ENCODE measurements at places on chromosomes 4 and X. TPM values are rescaled to one million over a fixed set of nuclear protein-coding genes. Genes with fewer than 3 reads are reported as not detected.

DNA sequence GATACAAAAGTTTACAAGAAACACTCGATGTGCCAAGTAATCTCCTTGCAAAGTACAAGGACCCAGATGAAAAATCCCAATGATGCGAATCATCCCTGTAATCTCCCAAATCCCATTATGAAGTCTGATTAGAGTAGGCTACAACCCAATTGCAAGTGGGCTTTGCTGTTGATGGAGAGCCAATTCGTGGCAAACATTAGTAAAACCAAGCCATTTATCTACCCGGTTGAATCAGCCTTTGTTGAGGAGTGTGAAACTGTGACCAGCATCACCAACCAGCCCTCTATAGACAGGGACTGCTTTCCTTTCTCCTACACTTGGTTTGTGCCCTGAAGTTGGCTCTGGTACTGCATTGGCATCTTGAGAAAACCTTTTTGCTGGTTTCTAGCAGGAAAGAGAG lies 1.2 kb upstream of the PRPS2 start:
- DNase-seq = no peak

DNA sequence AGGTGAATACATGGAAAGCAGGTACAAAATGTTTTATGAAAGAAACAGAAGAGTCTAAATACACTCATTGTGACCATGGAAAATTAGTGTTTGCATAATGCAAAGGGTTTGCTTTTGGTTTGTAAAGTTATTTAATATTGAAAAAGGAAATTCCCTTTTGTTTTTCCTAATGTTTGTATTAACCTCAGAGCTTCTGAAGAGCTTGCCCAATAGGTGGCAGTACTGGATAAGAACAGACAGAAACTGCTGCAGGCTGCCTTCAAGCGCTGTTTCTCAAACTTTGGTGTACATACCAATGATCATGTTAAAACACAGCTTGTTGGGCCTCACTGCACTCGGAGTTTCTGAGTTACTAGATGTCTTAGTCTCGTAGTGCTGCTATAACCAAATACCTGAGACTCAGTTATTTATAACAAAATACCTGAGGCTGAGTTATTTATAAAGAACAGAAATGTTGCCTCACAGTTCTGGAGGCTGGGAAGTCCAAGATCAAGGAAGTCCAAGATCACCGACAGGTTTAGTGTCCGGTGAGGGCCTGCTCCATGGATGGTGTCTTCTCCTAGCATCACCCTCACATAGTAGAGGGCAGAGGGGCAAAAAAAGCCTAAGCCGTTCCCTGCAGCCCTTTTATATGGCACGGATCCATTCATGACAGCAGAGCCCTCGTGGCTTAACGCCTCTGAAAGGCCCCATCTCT lies 54.2 kb downstream of the SUPT20HL2 start:
- DNase-seq = peak; percentile 56

DNA sequence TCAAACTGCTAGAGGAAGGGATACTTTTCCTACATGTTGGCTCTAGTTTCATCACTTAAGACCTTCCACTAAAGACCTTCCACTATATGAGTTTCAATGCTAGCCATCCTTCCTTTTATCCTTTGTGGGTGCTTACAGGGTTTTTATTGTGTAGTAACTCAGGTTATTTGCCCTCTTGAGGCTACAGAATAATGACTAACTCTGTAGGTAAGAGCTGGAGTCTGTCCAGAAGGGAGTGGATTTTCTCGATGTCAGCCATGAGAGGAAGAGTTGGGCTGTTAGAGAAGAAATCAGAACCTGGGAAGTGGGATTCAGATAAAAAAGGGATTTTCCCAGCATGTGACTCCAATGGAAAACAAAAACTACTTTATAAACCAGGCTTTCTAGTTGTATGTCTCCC lies 27.5 kb upstream of the HERC5 start:
- DNase-seq = no peak

- DNase-seq = no peak
Observed at GRCh38 chr4:75249739-75250138, 264.5 kb downstream of the RCHY1 start.

DNA sequence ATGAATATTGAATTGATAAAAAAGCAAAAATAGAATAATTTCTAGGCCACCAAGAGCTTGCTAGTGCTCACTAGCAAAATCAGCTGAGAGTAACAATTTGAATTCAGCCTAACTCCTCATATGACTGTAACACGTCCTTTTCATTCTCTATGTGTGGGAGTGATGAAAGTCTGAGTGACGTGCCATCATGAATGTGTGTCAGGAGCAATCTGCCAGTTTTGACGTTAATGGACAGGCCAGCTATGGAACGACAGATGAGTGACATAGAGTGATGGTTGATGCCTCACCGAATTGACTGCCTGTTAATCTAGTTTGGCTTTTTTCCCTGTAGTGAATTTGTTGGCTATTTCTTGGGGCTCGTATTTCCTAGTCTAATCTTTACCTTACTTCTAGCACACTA lies 200.7 kb downstream of the TLL1 start:
- no peak for DNase-seq

- DNase-seq = no peak
Observed at GRCh38 chr4:54657551-54658251, at the start of gene KIT. TSS of gene KIT (plus strand) at chr4:54657957. CDS start at chr4:54658015, 58 bp downstream.

- DNase-seq = peak; percentile 47
Observed at GRCh38 chr4:2534904-2535375, 1.5 kb upstream of the FAM193A start.

- peak; percentile 4 for DNase-seq
Observed at GRCh38 chr4:185470501-185471195, 885 bp downstream of the CCDC110 start.

The HHIP gene
- total RNA-seq = not detected

The NOP14 gene
- 47.9 TPM for total RNA-seq

The SHISA3 gene
- not detected for total RNA-seq

All from HepG2 (cell line).